NCI-H187 treated with DMSO at 0.1 percent for 48 hours (cell line): ENCODE measurements at places on chromosomes 7 and 10.

DNA sequence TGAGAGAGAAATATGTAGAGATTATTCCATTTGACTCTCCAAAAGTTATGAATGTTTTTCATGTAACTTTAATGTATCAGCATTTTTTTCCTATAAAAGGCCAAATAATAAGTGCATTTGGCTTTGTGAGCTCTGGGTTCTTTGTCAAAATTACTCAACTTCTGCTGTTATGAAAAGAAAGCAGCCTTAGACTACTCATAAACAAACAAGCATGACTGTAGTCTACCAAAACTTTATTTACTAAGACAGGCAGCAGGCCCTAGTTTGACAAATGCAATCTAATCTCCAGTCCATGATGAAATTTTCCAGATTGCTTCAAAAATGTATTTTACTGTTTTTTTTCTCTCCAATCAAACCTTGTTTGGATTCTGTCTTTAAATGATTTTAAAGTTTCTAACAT is 46.3 kb downstream of the MRPL32 start:
- no peak for DNase-seq

- no peak for DNase-seq
Measured at GRCh38 chr7:148847815-148848734, 36.0 kb downstream of the EZH2 start.

DNA sequence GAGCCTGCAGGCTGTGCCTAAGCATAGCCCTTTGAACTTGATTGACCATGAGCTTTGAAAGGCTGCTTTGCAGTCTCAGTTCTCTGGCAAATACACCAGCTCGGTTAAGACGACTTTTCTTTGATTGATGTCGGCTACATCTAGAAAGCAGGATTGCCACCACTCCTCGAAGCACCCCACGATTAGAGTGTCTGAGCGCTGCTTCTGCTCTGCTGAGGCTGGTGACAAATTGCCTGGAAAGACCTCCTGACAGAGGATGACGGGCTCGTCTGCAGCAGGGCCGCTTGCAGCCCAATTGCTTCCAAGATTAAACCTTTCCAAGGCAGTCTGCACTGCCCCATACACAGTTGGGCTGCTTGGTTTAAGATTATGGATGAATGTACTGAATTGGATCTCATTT is 182.0 kb downstream of the CUX1 start:
- no peak for DNase-seq

DNA sequence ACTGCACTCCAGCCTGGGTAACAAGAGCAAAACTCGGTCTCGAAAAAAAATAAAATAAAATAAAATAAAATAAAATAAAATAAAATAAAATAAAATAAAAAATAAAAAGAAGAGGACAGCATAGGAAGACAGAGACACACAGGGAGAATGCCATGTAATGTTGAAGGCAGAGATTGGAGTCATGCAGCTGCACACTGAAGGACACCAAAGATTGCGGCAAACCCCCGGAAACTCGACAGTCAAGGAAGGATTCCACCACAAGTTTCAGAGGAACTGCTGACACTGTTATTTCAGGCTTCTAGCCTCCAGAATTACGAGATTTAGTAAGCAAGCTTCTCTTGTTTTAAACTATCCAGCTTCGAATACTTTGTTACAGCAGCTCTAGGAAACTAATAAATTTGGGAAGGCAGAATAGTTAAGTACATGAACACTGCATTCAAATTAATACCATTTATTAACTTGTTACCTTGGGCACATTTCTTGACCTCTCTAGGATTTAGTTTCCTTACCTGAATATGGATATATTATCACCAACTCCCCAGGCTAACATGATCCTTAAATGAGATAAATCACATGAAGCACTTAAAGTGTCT is 9.5 kb downstream of the CPED1 start:
- no peak for DNase-seq

- no peak for DNase-seq
Measured at GRCh38 chr7:137886746-137887145, 40.0 kb upstream of the DGKI start.

GRCh38 chr7:8149222-8149621 is 112.7 kb downstream of the ICA1 start:
- no peak for DNase-seq

DNA sequence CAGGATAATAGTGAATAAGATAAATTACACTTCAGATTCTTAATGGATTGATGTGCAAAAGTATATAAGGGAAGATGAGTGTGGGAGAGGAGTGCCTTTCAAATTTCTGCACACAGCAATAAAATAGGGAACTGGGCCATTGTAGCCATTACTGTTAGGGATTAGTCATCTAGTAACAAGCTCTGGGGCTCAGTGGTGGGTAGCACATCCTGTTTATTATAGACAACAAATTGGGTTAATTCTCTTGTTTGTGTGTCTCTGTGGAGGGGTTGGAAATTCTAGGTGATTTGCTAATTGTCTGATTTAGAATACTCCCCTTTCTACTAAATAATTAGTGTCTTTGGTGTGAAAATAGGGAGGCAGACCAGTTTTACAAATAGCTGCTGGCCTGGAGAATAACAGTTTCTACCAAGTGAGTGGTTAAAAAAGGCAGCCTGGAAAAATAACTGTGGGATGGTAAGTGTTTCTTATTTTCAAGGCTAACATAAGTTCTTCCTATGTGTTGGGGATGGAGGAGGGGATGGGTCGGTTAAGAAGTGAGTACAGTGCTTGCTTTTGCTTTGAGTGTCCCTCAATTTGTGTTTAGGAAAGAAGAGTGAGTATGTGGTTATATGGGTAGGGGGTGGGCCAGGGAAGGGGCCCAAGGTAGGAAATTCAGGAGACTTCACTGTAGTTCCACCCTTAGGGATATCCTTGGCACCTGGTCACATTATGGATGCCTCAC is 43.3 kb upstream of the TMEM248 start:
- DNase-seq: no peak

DNA sequence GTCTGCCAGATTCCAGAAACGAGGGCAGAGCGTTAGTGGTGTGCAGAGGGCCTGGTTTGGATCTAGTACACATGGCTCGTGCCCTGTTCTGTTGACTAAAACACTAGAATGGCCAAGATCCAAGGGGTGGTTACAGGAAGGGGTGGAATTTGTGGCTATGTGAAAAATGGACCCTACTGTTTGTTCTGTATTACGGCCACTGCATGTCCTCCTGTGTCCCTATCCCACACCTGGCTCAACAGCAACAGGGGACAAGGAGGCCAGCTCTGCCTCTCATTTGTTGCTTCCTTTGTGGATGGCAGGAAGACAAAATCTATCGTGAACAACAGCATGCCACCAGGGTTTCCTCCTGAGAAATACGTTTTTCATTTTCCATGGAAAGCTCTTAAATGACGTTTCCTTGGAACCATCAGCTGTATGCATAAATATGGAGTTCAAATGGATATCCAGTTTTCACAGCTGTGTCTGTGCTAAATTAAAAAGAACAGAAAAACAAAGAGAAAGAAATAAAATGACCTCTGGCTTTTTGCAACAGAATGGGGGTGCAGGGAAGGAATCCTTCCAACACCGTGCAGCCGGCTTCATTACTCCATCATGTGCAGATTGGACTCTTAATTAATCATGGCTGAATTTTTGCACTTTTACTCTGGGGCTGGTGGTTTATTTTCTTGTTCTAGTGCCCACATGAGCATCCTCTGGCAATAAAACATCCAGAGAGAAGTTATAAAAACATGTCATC is 318.9 kb downstream of the CXCL12 start:
- DNase-seq: no peak
